Right lobe of liver (tissue), 6 donors: ENCODE measurements at places on chromosomes 13 and 19.
A peak's percentile ranks its signal among the peaks of the same experiment; 100 is the strongest.

GRCh38 chr13:84131249-84131648, 249.0 kb upstream of the SLITRK1 start:
- no peak for DNase-seq
- no peaks in the 10 kb centered on the region for H3K4me1 ChIP-seq
- H3K36me3 ChIP-seq, result no peaks in the 10 kb centered on the region
- no peaks in the 10 kb centered on the region for H3K27me3 ChIP-seq

GRCh38 chr13:70430256-70430655, 322.0 kb upstream of the KLHL1 start:
- H3K4me1 ChIP-seq, result no peaks in the 10 kb centered on the region
- H3K36me3 ChIP-seq, result no peaks in the 10 kb centered on the region
- H3K27ac ChIP-seq, result no peak overlapping the region
- no peaks in the 10 kb centered on the region for H3K27me3 ChIP-seq
- DNase-seq, result no peak
- H3K4me3 ChIP-seq, result no peak overlapping the region

- no peaks in the 10 kb centered on the region for H3K27me3 ChIP-seq
- H3K4me1 ChIP-seq, result no peaks in the 10 kb centered on the region
- DNase-seq, result no peak
- no peak overlapping the region for H3K4me3 ChIP-seq
- no peak overlapping the region for H3K27ac ChIP-seq
Measured at GRCh38 chr13:77930430-77930829, 11.8 kb upstream of the EDNRB start.

DNA sequence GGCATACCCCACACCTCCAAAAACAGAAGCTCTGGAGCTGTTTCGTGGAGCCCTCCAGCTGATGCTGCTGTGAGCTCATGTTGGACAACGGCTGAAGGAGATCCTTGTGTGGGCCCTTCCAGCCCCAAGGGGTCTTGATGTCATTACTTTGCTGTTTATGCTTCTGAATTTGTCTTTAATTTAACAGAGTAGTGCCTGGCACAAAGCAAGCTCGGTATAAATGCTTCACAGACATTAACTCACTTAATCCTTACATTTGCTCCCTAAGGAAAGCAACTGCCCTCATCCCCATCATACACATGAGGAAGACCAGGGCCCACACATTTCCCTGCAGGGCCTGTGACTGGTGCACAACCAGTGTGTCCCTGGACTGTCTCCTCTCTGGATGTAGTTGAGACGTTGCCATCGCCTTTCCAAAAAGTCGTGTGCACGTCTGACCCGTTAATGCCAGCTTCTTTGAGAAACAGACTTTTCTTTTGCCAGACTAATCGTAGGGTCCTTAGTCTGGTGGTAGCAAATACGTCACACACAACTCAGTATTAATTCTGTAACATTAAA, 7.6 kb downstream of the COL4A1 start:
- no peak for DNase-seq
- H3K36me3 ChIP-seq, result no peaks in the 10 kb centered on the region
- H3K27me3 ChIP-seq, result no peaks in the 10 kb centered on the region
- H3K4me1 ChIP-seq, result no peaks in the 10 kb centered on the region
- H3K27ac ChIP-seq, result peak overlapping the region; percentile 54
- no peak overlapping the region for H3K4me3 ChIP-seq

GRCh38 chr19:35140962-35141836, 1.9 kb upstream of the FXYD7 start:
- peaks cover 15% of the 10 kb centered on the region for H3K4me1 ChIP-seq
- peak overlapping the region; percentile 56 for H3K4me3 ChIP-seq
- H3K27ac ChIP-seq, result no peak overlapping the region
- no peaks in the 10 kb centered on the region for H3K36me3 ChIP-seq
- peak; percentile 95 for DNase-seq

DNA sequence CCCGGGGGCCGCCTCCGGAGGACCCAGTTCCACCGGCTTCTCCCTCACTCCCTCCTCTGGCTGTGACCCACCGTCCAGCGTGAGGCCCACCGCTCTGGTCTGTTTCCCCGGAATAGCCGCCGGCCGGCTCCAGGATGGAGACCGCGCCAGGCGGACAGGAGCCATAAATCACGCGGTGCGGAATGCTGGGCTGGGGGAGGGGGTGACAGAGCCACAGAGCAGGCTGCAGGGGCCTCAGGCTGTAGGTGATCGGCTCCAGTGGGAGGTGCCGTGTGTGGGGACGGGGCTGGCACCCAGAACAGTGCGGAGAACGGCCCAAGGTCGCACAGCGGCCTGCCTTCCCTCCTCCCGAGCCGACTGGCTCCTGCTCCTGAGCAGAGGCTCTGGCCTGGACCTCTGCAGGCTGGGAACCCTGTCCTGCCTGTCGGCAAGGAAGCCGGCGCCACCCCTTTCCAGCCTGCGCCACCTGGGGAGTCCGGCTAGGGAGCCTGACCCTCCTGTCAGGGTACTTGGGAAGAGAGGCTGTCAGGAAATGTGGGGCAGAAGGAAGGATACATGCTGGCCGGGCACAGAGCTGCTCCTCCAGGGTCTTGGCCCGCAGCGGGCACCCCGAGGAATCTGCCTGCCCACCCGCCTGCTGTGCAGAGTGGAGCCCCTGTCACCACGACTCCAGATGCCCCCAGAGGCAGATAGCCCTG, 8.3 kb downstream of the PIAS4 start:
- H3K36me3 ChIP-seq, result no peaks in the 10 kb centered on the region
- no peak overlapping the region for H3K27ac ChIP-seq
- no peak overlapping the region for H3K4me3 ChIP-seq
- H3K27me3 ChIP-seq, result no peaks in the 10 kb centered on the region
- H3K4me1 ChIP-seq, result no peaks in the 10 kb centered on the region
- no peak for DNase-seq

DNA sequence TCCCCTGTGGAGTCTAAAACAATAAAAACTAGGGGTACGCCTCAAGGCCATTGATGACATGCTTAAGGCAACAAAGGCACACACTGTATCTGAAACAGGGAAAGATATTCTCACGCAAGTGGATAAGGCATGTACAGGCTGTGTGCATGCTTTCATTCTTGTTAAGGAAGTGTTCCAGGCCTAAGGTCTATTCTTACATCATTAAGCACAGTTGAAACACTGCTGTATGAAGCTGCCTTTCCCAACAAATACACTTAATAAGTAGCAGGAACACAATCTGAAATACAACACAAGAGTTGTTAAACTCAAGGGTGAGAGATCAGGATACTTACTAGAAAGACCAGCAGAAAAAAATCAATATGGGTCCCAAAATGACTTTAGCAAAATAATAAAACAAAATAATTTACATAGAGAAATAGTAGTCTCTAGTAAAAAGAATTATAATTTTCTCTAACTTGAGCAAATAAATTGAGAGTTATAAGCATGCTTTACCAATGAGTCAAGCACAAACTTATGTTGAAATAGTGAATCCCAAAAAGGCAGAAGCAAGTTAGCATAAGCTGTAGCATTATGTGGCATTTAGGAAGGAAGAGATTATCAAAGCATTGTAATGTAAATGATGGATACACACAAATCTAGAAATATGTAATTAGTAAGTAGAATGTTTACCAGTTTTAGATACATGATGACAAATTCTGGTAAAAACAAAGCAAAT, 796.9 kb downstream of the SLITRK1 start:
- H3K27me3 ChIP-seq, result no peaks in the 10 kb centered on the region
- H3K27ac ChIP-seq, result no peak overlapping the region
- H3K36me3 ChIP-seq, result no peaks in the 10 kb centered on the region
- H3K4me3 ChIP-seq, result no peak overlapping the region
- no peak for DNase-seq
- no peaks in the 10 kb centered on the region for H3K4me1 ChIP-seq

DNA sequence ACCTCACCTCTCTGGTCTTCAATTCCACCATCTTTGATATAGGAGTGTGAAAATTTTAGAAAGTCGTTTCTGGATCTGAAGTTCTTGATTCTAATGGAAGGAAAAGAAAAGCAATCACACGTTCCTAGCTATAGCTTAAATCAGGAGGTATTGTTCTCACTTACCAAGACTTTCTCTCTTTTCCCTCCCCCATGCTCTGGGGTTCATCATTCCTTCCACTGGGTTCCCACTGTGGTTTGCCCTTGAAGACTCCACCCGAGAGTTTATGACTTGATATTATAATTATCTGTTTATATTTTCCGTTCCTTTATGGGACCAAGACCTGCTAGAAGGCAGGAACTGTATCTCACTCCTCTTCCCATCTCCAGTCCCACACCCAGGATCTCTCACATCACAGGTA, 76.6 kb downstream of the AKAP11 start:
- no peak overlapping the region for H3K4me3 ChIP-seq
- H3K27ac ChIP-seq, result no peak overlapping the region
- H3K27me3 ChIP-seq, result no peaks in the 10 kb centered on the region
- no peaks in the 10 kb centered on the region for H3K4me1 ChIP-seq
- no peak for DNase-seq

GRCh38 chr19:40588926-40589569, 12.1 kb upstream of the LTBP4 start:
- DNase-seq, result no peak
- H3K4me3 ChIP-seq, result no peak overlapping the region
- no peaks in the 10 kb centered on the region for H3K4me1 ChIP-seq
- no peaks in the 10 kb centered on the region for H3K36me3 ChIP-seq
- H3K27me3 ChIP-seq, result no peaks in the 10 kb centered on the region

- H3K4me1 ChIP-seq, result no peaks in the 10 kb centered on the region
- no peak for DNase-seq
- no peak overlapping the region for H3K27ac ChIP-seq
- H3K36me3 ChIP-seq, result no peaks in the 10 kb centered on the region
Measured at GRCh38 chr13:110923086-110923485, 8.2 kb upstream of the ANKRD10 start.

- DNase-seq, result no peak
- no peaks in the 10 kb centered on the region for H3K4me1 ChIP-seq
- H3K36me3 ChIP-seq, result no peaks in the 10 kb centered on the region
Measured at GRCh38 chr19:6979399-6979798, 41.8 kb downstream of the MBD3L2B start.

GRCh38 chr19:55258476-55258827, 365 bp downstream of the PPP6R1 start:
- peak overlapping the region; percentile 88 for H3K27ac ChIP-seq
- H3K4me1 ChIP-seq, result peaks cover 26% of the 10 kb centered on the region
- no peaks in the 10 kb centered on the region for H3K27me3 ChIP-seq
- DNase-seq, result no peak
- H3K4me3 ChIP-seq, result peak overlapping the region; percentile 96

- H3K36me3 ChIP-seq, result no peaks in the 10 kb centered on the region
- no peaks in the 10 kb centered on the region for H3K4me1 ChIP-seq
Measured at GRCh38 chr19:11418549-11419506, at the start of gene RGL3. RGL3 (minus strand) TSS chr19:11419314; CDS start chr19:11419278, 36 bp downstream.

DNA sequence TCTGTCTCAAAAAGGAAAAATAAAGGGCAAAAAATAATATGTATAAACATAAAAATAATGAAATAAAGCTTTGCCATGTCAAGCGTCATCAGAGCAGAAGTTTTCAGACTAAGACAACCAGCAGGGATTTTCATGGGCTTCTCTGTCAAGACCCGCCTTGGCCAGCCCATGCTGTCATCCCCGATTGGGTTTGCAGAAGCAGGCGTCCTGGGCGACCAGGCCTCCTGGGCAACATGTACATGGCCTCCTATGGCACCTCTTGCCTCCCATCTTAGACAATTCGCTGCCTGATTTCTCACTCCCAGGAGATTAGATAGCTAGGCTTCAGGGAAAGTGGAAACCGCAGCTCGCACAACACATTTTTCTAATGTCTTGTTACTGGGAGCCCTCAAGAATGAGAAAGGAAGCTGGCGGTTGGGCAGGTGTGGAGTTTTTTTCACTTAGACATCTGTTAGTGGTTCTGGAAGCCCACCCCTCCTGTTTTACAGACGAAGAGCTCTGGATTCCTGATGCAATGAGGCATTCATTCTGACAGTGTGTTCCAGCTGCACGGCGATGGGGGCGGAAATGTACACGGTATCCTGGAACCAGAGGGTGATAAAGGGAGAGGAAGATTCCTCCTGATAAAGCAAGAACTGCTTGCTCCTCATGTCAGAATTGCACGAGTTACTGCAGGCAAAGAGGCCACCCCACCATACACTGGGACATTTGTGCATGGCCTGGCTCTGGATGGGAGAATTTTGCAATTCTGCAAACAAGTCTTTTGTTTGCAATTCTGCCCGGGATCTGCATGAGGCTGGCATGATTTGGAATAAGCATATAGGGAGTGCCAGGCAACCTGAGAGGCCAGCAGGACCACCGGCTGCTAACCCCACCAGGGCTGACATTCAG, 47.4 kb upstream of the KATNAL1 start:
- H3K27ac ChIP-seq, result no peak overlapping the region
- H3K27me3 ChIP-seq, result no peaks in the 10 kb centered on the region
- DNase-seq, result no peak
- no peaks in the 10 kb centered on the region for H3K36me3 ChIP-seq
- H3K4me1 ChIP-seq, result peaks cover 14% of the 10 kb centered on the region
- no peak overlapping the region for H3K4me3 ChIP-seq

- no peaks in the 10 kb centered on the region for H3K36me3 ChIP-seq
- no peak for DNase-seq
- no peaks in the 10 kb centered on the region for H3K4me1 ChIP-seq
- H3K4me3 ChIP-seq, result no peak overlapping the region
- H3K27me3 ChIP-seq, result no peaks in the 10 kb centered on the region
- no peak overlapping the region for H3K27ac ChIP-seq
Measured at GRCh38 chr13:50457415-50458393, 385.8 kb downstream of the DLEU7 start.

- no peak for DNase-seq
- H3K27me3 ChIP-seq, result no peaks in the 10 kb centered on the region
- no peak overlapping the region for H3K4me3 ChIP-seq
- no peaks in the 10 kb centered on the region for H3K36me3 ChIP-seq
Measured at GRCh38 chr13:75752826-75753225, 116.7 kb downstream of the LMO7 start.

DNA sequence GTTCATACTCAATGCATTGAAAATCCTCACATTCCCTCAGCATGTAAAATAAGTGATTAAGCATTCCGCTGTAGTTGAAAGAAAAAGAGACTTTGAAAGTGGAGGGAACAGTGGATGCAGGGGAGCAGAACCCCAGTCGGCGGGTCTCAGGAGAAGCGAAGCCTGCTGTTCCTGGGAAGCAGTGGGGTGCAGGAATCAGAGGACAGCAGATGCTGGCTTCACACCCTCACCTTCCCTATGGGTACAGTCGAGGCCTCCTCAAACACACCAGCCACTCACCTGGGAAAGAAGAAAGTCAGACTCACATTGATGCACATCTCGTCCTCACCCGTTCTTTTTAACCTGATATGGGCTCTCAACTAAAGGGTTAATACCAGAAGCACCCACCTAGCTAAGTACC, 38.2 kb downstream of the COL4A2 start:
- H3K36me3 ChIP-seq, result no peaks in the 10 kb centered on the region
- H3K4me3 ChIP-seq, result no peak overlapping the region
- H3K4me1 ChIP-seq, result no peaks in the 10 kb centered on the region

DNA sequence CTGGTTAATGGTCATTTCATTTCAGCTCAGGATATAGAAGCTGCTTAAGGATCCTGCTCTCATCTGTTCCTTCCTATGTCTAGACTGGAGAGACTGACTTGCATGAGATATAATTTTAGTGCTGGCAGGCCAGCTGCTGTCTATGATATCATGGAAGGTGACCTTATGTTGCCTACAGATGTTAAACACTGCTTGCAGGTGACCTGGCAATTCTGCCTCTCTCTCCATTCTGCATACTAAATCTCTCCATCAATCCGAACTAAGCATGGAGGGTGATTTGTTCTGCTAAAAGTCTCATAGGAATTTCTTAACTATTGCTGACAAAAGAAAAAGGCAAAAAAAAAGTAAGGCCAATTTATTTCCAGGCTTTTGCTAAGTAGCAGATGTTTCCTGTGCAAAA, 81.0 kb downstream of the CCNA1 start:
- no peak overlapping the region for H3K27ac ChIP-seq
- no peaks in the 10 kb centered on the region for H3K36me3 ChIP-seq
- DNase-seq, result no peak
- H3K4me3 ChIP-seq, result no peak overlapping the region
- no peaks in the 10 kb centered on the region for H3K27me3 ChIP-seq
- no peaks in the 10 kb centered on the region for H3K4me1 ChIP-seq

- H3K36me3 ChIP-seq, result no peaks in the 10 kb centered on the region
- H3K4me3 ChIP-seq, result no peak overlapping the region
- DNase-seq, result peak; percentile 80
- no peaks in the 10 kb centered on the region for H3K27me3 ChIP-seq
- no peak overlapping the region for H3K27ac ChIP-seq
Measured at GRCh38 chr19:50325310-50326100, 3.7 kb downstream of the KCNC3 start.
